ENCODE measurements at places on chromosomes 3 and 15. TPM values are rescaled to one million over a fixed set of nuclear protein-coding genes. Genes with fewer than 3 reads are reported as not detected.

FAM240A gene
- total RNA-seq: not detected

DNA sequence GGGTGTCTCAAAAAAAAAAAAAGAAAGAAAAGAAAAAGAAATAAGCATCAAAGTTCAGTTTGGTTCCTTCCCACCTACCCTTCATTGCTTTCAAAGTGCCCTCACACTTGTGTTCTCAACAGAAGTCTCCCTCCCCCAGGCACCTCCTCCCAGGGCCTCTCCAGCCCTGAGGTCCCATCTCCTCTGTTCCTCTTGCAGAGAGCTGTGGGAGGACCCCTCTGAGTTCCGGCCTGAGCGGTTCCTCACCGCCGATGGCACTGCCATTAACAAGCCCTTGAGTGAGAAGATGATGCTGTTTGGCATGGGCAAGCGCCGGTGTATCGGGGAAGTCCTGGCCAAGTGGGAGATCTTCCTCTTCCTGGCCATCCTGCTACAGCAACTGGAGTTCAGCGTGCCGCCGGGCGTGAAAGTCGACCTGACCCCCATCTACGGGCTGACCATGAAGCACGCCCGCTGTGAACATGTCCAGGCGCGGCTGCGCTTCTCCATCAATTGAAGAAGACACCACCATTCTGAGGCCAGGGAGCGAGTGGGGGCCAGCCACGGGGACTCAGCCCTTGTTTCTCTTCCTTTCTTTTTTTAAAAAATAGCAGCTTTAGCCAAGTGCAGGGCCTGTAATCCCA is 6.1 kb downstream of the CYP1A2 start:
- DNase-seq: no peak

- no peak for DNase-seq
Measured at GRCh38 chr3:63779227-63779626, 39.9 kb upstream of the C3orf49 start.

DNA sequence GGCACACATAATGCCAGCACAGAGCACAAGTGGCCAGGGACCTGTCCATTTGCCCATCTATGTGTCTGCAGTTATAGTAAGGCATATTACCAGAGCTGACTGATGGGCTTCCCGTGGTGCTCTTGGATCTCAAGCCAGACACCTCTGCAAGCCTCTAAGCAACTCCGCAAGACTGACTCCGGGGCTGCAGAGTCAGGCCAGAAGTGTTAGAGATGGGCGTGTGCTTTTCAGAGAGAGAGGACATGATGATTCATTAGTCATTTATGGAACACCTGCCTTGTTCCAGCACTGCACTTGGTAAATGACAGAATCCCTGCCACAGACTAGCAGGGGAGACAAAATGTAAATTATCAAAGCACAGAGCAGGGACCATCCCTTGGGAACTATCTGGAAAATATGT is 559.0 kb downstream of the PDCD6IP start:
- DNase-seq: no peak

DNA sequence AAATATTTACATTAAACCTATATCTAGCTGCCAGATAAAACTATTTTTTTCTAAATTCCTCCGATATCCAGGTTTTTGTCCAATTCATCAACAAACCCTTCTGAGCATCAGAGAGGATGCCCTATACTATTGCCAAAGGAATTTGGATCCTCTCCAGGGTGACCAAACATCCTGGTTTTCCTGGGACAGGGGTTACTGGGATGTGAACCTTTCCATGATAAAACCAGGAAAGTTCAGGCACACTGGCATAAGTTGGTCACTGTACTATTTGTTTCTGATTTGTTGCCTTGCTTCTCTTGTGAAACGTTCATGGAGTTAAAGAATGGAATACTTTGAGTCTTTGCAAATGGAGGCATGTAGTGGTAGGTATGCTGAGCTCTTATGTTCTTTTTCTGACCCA is 63.5 kb downstream of the TLNRD1 start:
- no peak for DNase-seq

SCG3 gene
- 0.11 TPM for total RNA-seq

DNA sequence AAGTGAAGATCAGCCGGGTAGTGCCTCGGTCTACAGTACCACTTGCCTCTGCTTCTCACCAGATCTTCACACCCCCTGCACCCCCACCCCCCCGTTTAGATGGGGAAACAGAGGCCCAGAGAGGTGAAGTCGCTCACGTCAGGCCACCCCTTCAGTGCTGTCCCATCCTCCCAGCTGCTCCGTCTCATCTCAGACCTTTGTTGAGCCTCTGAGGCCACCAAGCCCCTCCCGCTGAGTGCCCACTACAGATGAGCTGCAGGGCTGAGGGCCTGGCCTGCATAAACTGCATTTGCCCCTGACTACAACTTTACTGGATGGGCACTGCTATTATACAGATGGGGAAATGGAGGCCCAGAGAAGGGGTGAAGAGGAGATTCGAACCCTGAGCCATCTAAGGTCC is 35.8 kb downstream of the ADAMTS7 start:
- DNase-seq: no peak

DNA sequence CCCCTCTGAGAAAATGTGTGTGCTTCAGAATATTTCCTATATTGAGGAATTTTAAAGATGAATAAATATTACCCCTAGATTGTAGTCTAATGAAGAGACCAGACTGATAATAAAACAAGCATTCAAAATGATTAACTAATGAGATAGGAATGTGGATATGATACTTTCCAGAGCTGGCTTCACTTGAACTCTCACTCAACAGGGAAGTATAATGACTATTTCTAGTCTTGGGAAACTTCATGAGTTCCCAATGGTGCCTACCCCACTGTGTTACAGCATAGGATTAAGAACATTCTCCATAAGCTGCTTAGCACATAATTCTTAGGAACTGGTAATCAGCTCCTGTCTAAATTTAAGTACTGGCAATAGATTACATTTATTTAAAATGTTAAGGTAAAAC is 261.5 kb upstream of the ZNF385D start:
- no peak for DNase-seq

DNA sequence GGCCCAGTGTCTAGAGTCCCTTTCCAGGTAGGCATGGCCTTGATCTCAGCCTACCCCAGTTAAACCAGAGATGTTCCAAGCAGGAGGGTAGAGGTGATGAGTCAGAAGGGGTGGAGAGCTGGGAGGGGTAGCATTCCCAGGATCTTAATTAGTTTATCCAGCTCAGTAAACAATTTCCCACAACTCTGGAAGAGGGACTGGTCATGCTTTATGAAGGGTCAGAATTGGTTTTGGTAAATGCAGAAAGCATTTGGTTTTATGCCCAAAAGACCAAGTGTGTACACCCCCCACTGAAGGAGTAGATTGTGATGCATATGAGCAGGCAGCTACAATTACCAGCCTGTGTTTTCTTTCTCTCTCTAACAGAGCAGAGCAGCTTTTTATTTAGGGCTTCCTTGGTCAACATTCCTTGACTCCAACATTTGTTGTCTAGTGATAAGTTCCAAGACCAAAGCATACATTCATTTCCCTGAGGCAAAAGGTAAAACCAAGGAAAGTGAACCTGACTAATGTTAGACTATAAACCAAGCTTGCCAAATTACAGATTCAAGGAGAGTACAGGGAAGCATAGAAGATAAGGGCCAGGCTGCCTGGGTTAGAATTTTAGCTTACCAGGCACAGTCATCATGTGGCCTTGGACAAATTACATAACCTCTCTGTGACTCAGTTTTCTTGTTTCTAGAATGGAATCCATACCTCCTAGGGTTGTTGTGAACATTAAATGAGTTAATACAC is 17.6 kb downstream of the EXOSC7 start:
- no peak for DNase-seq

DNA sequence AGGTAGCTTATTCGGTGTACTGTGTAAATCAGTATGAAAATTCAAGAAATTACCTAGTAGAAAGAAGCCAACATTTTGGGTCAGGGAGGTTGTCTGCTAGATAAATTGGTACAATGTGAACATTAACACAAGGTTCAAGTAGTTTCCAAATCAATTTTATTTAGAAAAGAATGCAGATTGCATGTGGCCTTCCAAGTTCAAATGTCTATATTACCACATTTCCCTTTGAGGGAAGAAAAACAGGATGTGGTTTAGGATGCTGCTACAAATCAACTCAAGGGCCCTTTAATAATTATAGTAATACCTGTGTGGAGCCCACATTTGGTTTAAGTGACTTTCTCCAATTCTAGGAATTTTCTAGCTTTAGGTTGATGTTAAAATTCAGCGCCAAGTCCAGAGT is 57.5 kb downstream of the CADPS start:
- no peak for DNase-seq

- DNase-seq: peak; percentile 35
Measured at GRCh38 chr15:51341366-51342226, at the start of gene GLDN. GLDN (plus strand) TSS chr15:51341655; CDS start chr15:51341685, 30 bp downstream.

GRCh38 chr3:125512135-125512920 is 7.7 kb downstream of the SNX4 start:
- DNase-seq: no peak

DNA sequence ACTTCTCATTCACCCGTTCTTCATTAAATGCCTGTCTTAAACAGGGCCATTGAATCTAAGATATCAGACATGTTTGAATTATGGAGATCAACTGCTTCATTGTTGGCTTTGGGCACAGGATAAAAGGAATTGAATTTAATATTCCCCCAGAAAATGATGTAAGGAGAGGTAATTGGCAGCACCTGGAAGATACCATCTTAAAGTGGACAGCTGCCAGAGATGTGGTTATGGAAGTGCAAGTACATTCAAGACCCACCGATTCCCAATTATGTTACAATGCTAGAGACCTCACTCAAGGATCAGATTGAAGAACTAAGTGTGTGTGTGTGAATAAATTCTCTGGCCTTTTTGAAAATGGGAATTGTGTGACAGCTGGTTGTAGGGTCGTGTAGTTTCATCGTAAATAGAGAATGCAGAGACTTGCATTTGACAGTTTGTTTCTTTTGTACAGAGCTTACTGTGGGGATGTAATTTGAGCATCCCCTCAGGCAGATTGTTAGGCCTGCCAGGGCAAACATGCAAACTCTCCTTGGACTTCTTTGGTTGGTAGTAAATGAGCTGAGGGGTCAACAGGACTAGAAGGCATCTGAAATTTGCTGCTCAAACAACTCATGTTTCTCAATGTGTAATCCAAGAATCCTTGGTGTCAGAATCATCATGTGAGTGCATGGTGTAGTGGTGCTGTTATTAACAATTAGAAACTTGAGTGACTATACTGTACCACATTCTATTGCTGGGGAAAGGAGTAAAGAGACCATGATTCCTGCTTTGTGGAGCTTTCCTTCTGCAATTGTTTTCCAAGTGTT is 359.2 kb upstream of the THRB start:
- no peak for DNase-seq

GRCh38 chr3:151035072-151035471 is 50.4 kb upstream of the MED12L start:
- no peak for DNase-seq

- DNase-seq: no peak
Measured at GRCh38 chr3:80526153-80526552, 758.4 kb upstream of the ROBO1 start.

GRCh38 chr3:143070977-143071551 is 48.5 kb upstream of the CHST2 start:
- DNase-seq: no peak

GRCh38 chr3:21534462-21534861 is 216.5 kb downstream of the ZNF385D start:
- no peak for DNase-seq

DNA sequence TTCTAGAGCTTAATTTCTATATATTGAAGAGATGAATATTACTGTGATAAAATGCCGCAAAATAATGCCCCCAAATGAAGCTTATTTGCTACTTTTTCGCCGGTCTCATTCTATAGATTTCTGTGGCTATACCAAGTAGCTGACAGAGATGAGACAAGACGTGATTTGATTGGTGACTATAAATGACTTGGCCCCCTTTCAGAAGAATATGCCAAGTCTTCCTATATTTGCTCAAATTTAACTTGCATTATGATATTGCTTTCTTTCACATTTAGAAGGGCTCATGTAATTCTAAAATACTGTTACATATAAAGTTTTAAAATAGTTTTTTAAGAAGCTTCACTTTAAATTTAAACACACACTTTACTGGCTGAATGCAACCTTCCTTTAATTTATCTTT is 180.1 kb downstream of the SUCLG2 start:
- no peak for DNase-seq

DNA sequence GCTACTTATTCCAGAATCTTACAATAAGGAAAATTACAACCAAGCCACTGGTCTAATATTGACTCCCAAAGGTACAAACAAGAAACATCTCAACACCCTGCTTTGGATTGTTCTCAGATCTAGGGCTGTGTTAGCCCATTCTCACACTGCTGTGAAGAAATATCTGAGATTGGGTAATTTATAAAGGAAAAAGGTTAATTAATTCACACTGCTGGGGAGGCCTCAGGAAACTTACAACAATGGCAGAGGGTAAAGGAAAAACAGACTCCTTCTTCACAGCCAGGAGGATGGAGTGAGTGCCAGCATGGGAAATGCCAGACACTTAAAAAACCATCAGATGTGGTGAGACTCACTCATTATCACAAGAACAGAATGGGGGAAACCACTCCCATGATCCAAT is 208.3 kb downstream of the ULK4 start:
- no peak for DNase-seq

GRCh38 chr3:34862456-34862855 is 776.9 kb upstream of the ARPP21 start:
- no peak for DNase-seq

GRCh38 chr3:42960282-42960681 is 18.8 kb upstream of the GASK1A start:
- no peak for DNase-seq

ANP32A gene
- total RNA-seq: 142 TPM

- no peak for DNase-seq
Measured at GRCh38 chr15:92597548-92597947, 58.0 kb downstream of the FAM174B start.

DNA sequence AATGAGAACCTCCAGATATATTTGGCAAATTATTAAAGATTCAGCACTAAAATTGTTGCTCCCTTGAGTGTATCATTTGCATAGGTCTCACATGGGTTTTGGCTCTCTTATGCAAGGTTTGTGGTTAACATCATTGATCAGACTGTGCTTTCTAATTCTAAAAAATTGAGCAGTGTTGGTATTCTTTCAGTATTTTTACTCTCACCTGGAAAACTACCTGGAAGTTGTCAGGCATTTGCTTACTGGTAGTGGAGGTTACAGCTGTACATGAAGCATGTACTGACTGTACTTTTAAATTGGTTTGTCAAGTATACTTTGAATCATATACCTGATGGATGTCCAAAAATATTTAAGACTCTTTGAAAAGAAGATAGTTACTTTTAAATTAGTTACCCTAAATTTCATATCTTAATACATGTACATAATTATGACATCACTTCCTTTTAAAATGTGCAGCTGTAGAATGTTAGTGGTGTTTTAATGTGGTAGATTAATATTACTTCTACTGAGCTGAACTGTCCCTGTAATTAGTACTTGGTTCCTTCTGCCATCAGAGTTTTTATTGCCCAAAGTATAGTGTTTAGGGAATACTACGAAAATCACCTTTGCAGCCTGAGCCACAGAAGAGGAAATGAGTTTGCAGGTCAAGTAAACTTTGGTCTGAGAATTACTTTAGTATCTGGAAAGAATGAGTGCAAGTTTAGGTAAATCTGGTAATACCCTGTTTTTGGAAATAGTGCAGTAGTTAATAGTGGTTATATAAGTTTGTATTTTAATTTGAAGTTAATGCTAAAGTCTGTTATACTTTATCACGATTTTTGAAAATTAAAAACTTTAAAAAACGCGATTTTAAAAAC is 2.8 kb downstream of the CHD2 start:
- DNase-seq: no peak

C2CD4B gene
- total RNA-seq: 3.5 TPM

PLCB2 gene
- total RNA-seq: 7.4 TPM

GRK7 gene
- total RNA-seq: 0.13 TPM
